Cardiac septum (tissue), 1 donor: ENCODE measurements at places on chromosomes 12 and 14. TPM values are rescaled to one million over a fixed set of nuclear protein-coding genes. Genes with fewer than 3 reads are reported as not detected.

Gene CMA1
- 0.46 TPM for total RNA-seq

Gene LRFN5
- total RNA-seq = 0.35 TPM

Gene GYS2
- total RNA-seq = not detected

Gene GZMH
- 0.48 TPM for total RNA-seq

Gene SNRNP35
- total RNA-seq = 24.3 TPM

Gene LALBA
- total RNA-seq = not detected

Gene CHFR
- 22.5 TPM for total RNA-seq

Gene SLCO1C1
- total RNA-seq = 1.8 TPM

Gene PIANP
- total RNA-seq = 0.40 TPM

Gene TEAD4
- total RNA-seq = 23.9 TPM

Gene GALNT6
- 0.65 TPM for total RNA-seq

Gene ITGA7
- total RNA-seq = 806 TPM

Gene CLEC9A
- not detected for total RNA-seq

Gene RPL10L
- total RNA-seq = not detected

Gene SPTB
- total RNA-seq = 113 TPM

Gene OR4K14
- not detected for total RNA-seq

Gene PPP1R1A
- 37.9 TPM for total RNA-seq

Gene SERPINA1
- total RNA-seq = 6.0 TPM

Gene RGS6
- total RNA-seq = 22.4 TPM
